ENCODE measurements at places on chromosomes 1 and 21.
A peak's percentile ranks its signal among the peaks of the same experiment; 100 is the strongest.

GRCh38 chr1:204154568-204155255, 2.9 kb upstream of the ETNK2 start:
- no peak for DNase-seq

GRCh38 chr1:110070671-110071242, at the start of gene ALX3:
Gene ALX3, minus strand, starts transcription at chr1:110070672. Its CDS starts 60 bp downstream, at chr1:110070612.
- peak; percentile 63 for DNase-seq

DNA sequence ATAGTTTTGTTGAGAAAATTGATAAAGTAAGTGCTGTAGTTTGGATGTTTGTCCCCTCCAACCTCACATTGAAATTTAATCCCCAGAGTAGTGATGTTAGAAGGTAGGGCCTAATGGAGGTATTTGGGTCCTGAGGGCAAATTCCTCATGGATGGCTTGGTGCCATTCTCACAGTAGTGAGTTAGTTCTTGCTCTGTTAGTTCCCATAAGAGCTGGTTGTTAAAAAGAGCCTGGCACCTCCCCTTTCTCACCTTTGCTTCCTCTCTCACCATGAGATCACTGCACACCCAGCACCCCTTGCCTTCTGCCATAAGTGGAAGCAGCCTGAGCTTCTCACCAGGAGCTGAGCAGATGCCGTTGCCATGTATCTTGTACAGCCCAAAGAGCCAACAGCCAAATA, 354.8 kb upstream of the NFIA start:
- DNase-seq = peak; percentile 85

GRCh38 chr1:168772428-168773060, 43.5 kb upstream of the DPT start:
- DNase-seq = no peak

DNA sequence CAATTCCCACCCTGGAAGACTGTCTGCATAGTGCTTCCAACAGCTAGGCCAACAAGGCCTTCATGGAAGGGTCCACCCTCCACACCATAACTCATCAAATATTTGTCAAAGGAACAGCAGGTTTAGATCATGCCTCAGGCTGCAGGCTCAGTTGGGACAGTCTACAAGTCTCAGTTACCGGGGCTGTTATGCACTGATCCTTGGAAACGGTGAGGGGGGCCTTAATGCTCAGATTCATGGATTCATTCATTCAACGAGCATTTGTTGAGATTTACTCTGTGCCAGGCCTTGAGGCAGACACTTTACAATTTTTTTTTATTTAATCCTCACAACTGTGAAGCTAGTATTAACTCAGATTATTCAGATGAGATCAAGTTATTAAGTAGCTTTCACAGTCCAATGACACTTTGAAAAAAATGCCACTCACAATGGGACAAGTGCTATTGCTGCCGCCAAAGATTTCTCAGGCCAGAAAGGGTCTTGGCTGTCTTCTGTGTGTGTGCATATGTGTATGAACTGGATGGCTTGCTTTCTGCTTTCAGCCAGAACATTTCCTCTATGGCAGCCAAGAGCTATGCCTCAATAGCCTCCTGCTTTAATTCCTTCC, 8.9 kb upstream of the C1orf216 start:
- no peak for DNase-seq

DNA sequence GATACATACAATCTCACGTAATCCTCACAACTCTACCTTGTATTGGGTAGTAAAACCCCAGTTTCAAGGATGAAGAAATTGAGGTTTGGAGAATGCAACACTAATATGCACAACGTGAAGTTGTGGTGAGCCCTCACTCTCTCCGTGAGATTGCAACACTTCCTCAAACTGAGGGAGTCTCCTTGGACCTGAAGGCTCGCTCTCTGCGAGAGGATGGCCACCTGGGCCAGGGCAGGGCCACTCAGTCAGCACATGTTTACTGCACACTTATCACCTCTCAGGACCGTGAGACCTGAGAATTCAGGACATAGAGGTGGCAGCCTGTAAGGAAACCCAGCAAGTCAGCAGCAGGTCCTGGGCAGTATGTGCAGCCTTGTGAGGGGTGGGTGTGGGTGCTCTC, 8.7 kb downstream of the SH3BP5L start:
- DNase-seq = no peak

DNA sequence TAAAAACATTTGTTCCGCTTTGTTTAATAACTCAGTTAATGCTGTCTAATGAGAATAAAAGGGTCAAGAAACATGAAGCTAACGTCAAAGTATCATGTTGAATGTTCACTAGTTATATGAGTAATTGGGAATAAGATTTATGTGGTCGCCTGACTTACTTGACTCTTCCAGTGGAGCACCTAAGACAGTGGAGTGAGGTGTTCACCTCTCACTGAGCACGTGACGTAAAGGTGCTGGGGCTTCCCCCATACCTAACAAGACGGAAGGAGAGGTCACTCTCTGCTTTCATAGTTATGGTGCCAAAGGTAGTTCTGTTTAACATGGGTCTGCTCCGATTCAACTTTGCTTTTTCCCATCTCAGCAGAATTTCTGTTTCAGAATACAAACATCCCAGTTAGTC, 686 bp downstream of the KMO start:
- no peak for DNase-seq

DNA sequence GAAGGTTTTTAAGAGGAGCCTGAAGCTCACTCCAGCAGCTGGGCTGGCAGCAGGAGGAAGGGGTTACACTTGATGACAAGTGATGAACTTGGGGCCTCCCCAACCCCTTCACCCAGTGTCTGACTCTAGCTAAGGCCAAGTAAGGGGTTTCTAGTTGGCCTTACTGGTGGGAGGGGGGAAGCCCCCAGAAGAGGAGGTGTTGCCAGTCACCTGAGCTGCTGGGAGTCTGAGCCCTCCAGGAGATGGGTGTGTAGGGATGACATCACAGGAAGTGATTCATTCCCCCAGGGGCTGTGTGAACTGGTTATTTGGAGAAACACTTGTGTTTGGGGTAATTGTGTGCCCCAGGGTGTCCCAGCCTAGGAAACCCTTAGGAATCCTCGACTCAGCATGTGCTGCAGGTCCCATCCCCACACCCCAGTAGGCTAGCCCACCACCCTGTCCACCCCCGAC, 3.1 kb downstream of the PADI1 start:
- no peak for DNase-seq

GRCh38 chr1:119510046-119510445, 3.0 kb downstream of the HSD3B1 start:
- DNase-seq = no peak

GRCh38 chr1:167635941-167636340, 5.9 kb downstream of the RCSD1 start:
- DNase-seq = no peak

- peak; percentile 24 for DNase-seq
Measured at GRCh38 chr1:93433407-93433961, 14.4 kb upstream of the FNBP1L start.

DNA sequence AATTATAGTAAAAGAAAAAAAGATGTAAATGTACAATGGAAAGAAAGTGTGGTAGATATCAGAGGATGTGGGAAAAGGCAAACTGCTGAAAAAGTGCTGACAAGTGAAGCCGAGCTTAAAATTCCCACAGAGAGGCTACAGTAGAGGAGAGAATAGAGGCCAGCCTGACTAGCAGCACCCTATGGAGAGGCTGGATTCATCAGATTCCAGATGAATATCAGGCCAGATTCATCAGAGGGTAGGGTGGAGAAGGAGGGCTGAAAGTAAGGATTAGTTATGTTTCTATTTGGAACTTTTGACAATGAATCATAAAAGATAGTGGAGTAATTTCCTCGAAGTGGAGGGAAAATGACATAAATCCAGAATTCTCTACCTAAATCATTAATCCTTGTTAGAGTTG, 60.4 kb upstream of the NEK7 start:
- DNase-seq = no peak

DNA sequence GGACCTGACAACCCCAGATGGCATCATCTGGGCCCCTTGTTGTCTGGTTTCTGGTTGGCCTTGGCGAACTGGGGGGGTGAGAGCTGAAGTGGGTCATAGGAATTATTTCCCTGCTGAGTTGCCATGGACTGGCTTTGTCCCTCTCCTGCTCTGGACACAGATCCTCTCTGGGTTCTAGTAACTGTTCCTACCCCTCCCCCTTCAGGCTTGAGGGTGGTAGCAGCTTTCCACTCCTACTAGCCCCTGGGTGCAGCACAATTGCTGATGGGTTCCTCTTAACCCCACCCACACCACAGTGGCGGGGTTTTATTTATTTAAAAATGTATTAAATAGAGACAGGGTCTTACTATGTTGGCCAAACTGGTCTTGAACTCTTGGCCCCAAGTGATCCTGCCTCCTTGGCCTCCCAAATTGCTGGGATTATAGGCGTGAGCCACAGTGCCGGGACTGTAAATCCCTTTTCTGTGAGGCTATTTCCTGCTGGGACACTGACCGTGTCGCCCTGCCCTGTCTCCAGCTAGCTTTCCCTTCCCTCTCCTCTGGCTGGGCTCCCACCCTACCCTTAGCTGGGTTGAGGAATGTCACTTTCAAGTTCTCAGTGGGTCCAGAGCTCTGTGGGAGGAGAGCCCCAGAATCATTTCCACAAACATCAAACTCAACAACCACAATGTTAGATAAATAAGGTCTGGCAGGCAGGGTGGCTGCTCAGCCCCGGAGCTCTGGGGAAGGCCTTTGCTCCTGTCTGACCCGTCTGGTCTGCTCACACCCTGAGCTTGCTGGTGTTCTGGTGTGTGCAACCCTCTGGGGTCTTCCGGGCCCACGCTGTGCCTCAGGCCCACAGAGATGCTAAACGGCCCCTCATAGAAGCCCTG, 112.7 kb upstream of the WNT4 start:
- DNase-seq = no peak

- DNase-seq = no peak
Measured at GRCh38 chr1:42684139-42684538, 1.9 kb downstream of the YBX1 start.
